CMK (cell line): ENCODE measurements at places on chromosomes 16 and 17.

GRCh38 chr17:32488177-32488542 is 1.4 kb downstream of the CDK5R1 start:
- no peak for DNase-seq

DNA sequence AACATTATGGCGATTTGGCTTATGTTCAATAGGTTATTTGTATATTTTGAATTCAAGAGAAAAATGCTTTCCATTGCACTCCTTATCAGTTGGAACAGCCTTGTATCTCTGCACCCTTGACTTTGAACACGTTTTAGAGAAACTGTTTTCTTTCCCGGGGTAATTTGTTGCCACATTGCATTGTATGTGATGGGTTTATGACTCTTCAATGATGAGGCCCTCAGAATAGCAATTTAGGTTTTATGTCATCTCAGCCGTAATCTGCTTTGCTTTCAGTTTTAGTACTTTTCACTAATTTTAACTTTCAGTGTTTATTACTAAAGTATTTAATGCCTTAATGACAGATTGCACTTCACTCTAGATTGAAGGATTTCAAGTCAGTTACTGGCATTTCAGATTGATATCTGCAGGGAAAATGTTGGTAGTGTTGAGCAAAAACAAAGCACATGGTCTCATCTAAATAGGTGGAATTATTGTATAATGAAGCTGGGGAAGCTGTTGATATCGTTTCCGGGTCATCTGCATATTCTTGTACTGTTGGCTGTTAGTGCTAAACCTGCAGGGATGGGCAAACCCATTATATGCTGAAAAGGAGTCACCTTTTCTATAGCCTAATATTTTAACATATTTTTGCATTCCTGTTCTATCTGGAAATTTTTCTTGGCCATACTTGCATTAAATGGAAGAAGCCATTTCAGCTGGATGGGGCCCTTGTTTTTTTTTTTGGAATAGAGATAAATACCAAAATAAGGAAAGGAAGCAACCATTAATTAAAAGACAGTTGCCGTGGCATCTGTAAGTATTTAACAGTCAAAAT is 2.0 kb downstream of the LUC7L3 start:
- DNase-seq: no peak

DNA sequence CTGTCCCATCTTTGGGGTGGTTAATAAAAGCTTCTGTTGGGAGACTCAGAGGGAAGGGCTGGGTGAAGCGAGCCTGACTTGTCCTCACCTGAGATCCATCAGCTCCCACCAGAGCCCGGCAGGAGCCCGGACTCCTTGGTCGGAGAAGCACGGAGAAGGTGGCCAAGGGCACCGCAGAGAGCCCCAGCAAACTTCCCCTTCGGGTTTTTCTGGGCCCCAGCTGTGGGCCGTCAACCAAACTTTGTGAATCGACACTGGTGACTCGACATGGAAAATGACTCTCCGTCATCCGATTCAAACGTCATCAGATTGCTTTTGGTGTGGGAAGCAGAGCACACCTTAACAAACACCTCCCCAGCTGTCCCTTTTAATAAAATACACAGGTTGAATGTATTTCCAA is 21.4 kb downstream of the ENPP7 start:
- DNase-seq: no peak

- DNase-seq: no peak
Measured at GRCh38 chr17:4712526-4712925, 2.1 kb downstream of the ARRB2 start.

DNA sequence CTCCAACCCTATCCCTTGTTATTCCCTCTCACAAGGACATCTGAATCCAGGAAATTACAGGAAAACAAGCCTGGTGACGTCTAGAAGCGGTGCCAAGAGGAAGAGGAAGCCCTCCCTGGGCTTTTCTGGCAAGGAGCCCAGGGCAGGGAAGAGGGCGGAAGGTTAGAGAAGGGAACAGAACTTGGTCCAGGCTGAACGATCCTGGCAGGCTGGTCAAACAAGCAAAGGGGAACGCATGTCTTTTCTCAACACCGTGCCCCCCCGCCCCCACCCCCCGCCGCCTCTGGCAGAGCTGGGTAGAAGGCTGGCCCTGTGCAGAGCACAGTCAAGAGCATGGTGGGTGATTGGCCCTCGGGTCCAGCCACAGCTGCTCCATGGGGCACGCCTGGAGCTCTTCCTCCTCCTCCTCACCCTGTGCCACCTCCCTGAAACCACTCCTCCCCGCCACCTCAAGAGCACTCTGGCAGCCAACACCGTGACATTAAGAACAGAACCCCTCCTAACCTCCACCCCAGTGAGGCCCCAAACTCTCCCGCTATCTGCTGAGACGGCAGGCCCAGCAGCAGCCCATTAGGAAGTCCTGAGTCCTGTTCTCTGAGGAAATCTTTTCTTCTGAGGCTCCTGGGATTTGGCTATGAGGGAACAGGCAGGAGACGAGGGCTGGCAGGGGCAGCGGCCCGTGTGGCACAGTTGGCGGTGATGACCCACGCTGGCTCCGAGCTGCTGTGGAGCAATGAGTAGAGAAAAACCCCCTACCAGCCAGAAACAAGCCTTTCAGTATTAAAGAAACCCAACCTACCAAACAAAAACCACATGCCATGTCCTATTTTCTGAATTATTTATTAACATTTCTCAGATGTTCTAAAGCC is 7.3 kb downstream of the C16orf86 start:
- no peak for DNase-seq

- no peak for DNase-seq
Measured at GRCh38 chr17:58529275-58529674, 14.8 kb upstream of the MTMR4 start.

- DNase-seq: no peak
Measured at GRCh38 chr17:66506641-66507040, 204.2 kb downstream of the PRKCA start.

DNA sequence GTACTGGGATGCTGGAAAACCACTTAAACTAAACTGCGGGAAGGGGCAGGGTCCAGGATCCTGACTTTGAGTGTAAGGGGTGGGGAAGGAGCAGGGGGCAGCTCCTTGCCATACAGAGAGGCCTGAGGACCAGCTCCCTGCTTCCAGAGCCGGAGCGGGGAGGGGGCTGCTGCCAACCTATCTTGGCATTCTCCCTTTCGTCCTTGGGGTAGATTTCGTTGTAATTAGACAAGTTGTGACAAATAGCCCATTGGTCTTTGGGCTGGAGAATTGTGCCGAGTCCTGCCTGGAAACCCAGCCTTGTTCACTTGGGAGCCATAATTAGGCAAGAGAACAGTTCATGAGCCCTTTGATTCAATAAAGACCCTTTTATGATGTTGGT is 175.5 kb downstream of the RAB11FIP4 start:
- DNase-seq: no peak

GRCh38 chr17:58398574-58399266 is 18.6 kb downstream of the RNF43 start:
- DNase-seq: no peak

DNA sequence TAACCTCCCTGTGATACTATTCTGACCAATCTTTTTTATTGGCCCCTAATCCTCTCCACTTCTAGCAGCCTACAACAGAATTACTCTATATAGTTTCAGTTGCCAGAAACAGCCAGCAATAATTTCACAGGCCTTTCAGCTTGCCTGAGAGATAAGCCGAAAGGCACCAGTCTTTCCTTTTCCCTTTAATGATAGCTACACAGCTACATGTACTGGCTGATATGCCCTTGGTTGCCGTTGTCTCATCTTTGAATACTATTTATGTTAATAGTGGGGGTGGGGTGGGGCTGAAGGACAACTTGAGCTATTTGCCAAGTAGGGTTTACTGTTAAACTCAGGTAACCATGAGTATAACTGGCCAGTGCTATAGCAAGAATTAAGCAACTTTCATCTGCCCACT is 35.8 kb upstream of the RASL10B start:
- no peak for DNase-seq

DNA sequence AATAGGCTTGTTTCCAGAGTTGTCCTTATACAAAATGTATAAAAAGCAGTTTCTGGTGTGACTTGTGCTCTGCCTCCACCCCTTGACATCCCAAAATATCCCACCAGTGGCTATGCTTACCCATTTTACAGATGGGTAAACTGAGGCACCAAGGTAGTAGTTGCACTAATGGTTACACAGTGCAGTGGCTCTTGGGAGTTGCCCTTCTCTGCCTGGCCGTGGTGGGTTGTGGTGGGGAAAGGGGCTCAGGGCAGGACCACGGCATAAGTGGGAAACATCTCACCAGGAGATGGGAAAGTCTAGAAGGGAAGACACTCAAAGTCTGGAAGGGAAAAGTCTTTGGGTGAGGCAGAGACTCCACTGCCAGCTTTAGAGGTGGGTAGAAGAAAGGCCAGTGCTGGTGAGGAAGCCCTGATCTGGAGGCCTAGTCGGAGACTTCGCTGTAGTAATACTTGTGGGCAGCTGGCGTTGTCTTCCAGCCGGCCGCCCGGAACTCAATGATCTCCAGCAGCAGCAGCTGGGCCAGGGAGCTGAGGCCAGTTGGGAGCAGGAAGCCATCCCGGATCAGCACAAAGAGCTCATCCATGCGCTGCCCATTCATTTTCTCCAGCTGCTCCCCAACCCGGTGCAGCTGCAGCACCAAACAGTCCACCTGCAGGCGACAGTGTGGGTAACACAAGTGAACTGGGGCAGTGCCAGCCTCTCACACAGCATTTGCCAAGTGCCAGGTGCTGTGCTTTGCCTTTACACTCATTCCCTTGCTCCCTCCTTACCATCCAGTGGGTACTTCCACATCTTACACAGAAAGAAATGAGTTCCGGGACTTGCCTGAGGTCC is 4.5 kb downstream of the MIF4GD start:
- DNase-seq: no peak

GRCh38 chr17:74150428-74151025 is 53.0 kb upstream of the RPL38 start:
- DNase-seq: no peak

- no peak for DNase-seq
Measured at GRCh38 chr16:57986196-57986595, 14.3 kb downstream of the ZNF319 start.

DNA sequence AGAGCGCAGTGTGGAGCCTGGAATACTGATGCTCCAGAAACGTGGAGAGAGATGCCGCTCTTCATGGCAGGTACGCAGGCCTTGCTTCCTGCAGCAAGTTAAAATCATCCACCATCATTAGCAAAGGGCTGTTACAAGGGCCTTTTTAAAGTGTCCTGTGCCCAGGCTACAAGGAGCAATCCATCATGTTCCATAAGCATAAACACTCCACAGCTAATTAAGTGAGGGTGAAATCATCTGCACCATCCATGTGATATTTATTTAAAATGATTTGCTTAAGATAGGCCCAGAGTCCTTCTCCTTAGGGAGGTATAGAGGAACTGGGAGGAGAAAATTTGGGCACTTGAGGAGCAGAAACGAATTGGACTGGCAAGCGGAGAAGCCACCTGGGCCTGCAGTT is 372.1 kb downstream of the XYLT1 start:
- DNase-seq: no peak

DNA sequence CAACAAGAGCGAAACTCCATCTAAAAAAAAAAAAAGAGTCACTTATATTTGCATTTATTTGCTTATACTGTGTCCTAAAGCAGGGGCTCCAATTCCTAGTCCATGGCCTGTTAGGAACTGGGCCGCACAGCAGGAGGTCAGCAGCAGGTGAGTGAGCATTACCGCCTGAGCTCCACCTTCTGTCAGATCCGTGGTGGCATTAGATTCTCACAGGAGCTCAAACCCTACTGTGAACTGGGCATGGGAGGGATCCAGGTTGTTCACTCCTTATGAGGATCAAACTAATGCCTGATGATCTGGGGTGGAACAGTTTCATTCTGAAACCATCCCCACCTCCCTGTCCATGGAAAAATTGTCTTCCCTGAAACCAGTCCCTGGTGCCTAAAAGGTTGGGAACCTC is 24.9 kb downstream of the ITGB3 start:
- DNase-seq: no peak
